Stimulated activated CD8-positive, alpha-beta memory T cell treated with anti-CD3 and anti-CD28 coated beads, Interleukin-7, amount 100 ng/mL, for 4 hours (primary cell): ENCODE measurements at places on chromosomes 4 and X.
A peak's percentile ranks its signal among the peaks of the same experiment; 100 is the strongest.

DNA sequence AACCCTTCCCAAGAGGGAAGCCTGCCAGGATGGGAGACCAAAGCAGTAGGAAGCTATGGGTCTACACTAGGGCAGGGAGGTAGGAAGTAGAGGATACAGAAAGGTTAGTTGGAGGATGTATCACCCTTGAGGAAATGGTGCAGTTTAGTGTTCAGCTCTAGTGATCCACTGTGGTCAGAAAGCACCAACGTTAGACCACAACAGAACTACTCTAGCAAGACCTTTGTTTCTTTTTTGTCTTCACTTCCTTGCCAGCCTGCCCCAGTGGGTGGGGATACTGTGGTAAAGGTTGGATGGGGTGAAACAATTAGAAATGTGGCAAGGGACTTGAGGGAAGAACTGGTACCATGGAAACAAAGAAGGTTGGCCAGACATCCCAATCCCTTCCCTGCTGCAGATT lies 83.3 kb downstream of the DDIT4L start:
- no peak for DNase-seq

DNA sequence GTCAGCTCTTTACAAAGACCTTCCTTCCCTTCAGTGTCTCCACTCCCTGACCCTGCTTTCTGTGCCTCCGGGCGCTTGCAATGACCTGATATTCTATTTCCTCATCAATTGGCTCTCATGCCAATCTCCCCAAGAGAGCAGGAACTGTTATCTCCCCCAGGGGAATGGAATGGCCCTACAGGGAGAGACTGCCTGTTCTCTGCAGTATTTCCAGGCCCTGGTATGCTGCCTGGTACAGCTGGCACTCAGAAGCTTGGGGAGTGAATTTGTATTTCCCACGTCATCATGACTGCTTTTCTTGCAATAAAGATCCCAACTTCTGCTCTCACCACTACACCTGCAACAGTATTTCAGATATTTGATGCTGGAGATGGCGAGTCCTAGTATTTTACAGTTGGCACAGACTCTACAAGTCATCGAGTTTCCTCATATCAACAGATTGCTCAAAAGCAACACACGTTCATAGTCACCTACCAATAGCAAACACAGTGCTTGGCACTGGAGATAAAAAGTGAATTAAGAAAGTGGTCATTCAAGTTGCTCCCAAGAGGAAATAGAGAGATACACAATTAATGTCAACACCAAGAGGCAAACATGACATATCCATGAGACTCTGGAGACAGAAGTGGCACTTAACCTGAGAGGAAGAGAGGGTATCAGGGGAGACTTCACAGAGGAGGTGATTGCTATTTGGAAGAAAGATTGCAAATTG lies 90.5 kb upstream of the EGFL6 start:
- DNase-seq: no peak

DNA sequence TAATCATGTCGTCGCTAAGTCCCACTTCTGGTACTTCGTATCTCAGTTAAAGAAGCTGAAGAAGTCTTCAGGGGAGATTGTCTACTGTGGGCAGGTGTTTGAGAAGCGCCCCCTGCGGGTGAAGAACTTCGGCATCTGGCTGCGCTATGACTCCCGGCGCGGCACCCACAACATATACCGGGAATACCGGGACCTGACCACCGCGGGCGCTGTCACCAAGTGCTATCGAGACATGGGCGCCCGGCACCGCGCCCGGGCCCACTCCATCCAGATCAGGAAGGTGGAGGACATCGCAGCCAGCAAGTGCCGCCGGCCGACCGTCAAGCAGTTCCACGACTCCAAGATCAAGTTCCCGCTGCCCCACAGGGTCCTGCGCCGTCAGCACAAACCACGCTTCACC lies 11.3 kb downstream of the PNCK start:
- peak; percentile 33 for DNase-seq

GRCh38 chrX:34371754-34372153 lies 239.6 kb upstream of the FAM47A start:
- no peak for DNase-seq

DNA sequence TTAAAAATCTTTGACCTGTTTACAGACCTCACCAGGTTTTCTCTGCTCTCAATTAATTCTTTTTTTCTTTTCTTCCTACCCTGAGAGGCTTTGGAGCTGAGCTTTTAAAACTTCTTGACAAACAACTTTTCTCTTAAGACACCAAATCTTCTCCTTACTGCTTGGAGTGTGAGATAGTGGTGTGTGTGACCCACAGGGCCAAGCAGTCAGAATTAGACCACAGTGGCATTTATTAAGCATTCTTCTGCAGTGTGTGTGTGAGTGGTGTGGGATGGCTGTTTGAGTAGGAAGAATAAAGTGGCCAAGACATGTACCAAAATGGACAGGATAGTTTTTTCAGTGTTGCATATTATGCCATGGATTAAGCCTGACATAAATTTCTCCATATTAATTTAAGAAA lies 665.1 kb downstream of the RAPGEF2 start:
- DNase-seq: no peak

DNA sequence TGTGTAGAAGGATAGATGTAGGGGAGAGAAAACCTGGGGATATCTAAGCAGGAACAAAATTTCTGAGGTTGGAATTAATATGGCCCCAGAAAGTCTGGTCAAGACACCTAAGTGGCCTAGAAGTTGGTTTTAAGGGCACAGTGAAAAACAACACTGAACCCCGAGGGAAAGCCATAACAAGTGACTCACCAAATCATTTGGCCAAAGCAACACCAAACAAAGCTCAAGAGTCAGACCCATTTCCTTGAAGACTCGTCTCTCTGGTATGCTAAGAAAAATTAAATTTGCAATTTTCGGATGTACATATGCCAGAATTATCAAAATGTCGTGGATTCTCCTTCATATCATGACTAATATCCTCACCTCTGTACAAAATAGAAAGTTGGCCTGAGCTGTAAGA lies 162.9 kb downstream of the SMIM20 start:
- DNase-seq: no peak

- no peak for DNase-seq
Observed at GRCh38 chrX:95427389-95427788, 1257.3 kb upstream of the DIAPH2 start.

DNA sequence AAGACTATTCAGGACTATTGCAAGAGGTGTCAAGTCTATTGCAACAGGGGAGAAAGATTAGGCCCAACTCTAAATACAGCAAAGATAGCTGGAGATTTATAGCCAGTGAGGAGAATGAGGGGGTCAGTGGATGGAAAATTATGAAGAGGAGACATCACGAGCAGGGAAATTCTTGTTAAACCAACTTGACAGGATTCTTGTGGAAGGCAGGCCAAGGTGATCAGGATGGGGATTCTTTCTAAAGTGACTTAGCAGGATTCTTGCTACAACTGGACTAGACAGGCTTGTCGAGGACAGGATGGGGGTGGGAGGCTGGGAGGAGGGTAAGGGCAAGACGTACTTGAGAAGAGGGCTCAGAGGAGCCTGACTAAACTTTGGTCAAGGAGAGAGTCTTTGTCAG lies 89.0 kb downstream of the PHEX start:
- DNase-seq: no peak

DNA sequence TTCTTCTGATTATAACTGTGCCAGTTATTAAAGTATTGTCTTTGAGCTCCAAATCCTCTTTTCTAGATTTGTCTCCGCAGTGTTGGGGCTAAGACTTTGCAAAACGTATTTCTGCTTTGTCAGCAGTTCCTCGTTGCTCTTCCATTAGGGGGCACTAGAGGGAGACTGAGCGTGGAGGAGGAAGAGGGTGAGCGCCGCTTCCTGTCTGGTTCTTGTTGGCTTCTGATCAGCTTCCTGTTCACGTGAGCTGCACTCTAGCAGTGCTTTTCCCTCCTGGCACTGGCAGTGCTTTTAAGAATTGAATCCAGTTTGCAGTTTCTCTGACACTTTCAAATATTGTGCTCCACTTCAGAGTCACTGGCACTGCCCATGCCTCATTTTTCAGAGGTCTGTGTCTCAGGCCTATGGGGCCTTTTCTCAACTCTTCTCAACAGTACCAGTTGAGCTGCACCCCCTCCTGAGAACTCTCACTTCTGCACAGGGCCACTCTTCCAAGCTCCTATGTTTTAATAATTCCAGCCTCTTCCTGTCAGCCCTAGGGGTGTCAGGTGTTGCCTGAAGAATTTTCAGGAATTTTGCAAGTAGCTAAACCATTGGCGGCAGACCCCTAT lies 54.4 kb upstream of the LCORL start:
- DNase-seq: no peak

- DNase-seq: no peak
Observed at GRCh38 chr4:2432991-2433530, 14.3 kb downstream of the CFAP99 start.

DNA sequence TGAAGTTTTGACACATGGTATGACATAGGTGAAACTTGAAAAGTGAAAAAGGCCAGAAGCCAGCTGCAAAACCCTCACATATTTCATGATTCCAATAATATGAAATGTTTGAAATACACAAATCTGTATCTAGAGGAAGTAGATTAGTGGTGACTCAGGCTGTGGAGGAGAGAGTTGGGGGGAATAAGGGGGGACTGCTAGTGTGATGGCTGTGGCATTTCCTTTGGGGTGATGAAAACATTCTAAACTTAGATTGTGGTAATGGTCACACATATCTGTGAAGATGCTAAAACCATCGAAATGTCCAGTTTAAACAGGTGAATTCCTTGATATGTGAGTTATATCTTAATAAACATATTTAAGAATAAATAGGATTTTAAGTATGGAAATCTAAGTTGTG lies 343.5 kb upstream of the SFRP2 start:
- DNase-seq: no peak

DNA sequence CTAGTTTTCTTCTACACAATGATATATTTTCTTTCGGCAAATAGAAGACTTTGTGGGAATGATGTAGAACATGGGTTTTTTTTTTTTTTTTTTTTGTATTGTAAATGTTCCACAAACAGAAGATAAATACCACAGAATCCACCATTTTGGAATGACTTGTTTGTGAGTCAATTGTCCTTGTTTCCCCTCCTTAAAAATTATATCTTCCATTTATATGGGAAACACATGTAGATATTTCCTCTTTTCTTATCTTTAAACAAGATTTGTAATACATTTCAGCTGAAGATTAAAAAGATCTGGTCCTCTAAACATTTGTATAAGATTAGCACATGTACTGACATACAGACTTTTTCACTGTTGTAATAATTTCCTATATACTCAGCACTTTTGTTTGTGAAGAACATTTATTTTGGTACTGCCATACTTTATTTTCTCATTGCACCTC lies 304.6 kb downstream of the SPRY1 start:
- DNase-seq: no peak

DNA sequence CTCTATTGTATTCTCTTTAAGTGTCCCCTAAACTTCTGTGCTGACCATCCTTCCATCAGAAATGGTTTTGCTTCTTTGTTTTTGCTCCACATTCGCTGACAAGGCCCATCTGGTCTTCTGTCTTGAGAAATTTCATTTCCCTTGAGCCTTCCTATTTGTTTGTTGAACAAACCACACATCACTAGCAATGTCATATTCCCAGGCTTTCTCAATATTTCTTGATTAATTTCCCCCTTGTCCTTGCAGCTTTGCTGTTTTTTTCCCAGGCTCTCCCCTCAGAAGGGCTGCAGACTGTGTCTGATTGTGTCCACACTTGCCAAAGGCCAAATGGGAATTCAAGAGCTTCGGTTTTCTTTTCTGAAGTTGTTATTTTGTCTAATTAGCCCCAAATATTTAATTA lies 158.9 kb downstream of the MID1IP1 start:
- no peak for DNase-seq
